CD4-positive, alpha-beta T cell treated with Interferon gamma for 1 hour (primary cell): ENCODE measurements at places on chromosomes 7 and 10.
A peak's percentile ranks its signal among the peaks of the same experiment; 100 is the strongest.

DNA sequence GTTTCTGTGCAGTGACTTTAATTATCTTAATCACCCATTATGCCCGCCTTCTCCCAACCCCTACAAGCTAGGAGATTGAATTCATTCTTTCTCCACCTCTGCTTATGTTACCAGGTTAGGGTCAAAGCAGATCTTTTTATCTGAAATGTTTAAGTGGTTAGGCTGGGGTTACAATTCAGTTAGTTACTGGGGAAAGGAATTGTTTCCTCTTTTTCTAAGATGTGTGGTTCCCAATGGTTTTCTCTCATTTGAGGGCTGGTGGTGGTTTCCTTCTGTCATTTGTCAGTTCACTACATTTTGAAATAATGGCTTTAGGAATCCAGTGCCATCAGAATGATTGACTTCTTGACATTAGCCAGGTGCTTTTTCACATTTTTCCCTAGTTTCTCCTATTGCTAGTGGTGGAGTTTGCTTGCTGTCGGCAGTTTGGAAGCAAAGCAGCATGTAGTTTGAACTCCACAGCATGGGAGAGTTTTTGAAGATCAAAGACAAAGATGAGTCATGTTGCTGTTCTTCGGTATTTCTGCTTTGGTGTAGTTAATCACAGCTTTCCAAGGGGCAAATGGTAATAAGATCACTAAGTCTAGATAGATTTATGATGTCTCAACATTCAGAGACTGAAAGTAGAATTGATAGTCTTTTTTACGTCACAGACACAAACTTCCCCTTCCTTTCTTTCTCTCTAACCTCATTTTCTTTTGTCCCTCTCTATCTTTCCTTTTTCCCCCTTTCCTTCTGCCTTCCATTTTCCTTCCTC, 168.2 kb downstream of the SND1 start:
- no peak for DNase-seq

DNA sequence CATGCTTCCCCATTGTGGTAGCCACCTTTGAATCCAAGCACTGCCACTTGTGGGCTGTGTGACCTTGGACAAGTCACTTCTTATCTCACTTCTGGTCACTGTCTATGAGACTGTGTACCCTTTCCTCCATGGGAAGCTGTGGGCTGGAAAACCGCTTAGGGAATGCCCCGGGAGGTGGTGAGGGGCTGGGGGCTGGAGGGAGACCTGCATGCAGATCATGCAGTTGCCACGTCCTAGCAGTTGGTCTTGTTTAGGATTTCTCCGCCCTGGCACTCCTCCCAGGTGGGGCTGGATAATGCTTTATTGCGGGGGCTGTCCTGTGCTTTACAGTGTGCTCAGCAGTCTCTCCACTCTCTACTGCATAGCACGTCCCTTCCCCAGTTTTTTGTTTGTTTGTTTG, 62.9 kb upstream of the OPN4 start:
- no peak for DNase-seq

DNA sequence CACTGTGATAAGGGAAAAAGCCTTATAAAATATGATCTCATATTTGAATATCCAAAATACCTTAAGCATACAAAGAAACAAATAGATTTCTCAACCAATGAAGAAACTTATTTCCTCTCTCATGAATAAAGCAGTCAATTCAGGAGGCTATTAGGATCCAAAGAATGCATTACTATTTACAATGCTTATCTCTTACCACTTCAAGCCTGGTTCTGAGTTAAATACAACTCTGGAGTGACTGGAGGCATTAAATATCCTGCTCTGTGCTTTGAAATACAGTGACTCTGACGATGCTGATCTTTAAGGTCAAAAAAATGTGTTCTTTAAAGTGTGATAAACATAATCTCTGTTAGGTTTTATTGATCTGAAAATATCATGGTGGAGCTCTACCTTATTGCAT, 493.2 kb downstream of the ZWINT start:
- no peak for DNase-seq

DNA sequence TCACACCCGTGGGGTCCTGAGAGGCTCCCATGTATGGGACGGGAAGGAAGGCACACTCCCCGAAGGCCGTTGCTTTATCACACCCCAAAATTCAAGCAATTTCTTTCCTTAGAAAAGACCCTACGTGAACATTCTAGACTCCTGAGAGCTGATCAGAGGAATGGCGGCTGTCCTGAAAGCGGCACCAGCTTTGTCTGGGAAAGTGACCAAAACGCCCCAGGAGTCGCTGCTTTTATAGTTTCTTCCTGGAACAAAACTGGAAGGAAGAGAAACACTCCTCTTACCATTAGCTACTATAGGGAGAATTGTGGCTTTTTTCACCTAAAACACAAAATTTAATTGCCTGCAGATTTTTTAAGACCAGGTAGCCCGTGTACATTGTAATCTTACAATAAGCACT, 261.8 kb upstream of the RNF32 start:
- DNase-seq: no peak

- DNase-seq: peak; percentile 20
Observed at GRCh38 chr10:62046522-62047227, 145.2 kb downstream of the ARID5B start.

GRCh38 chr10:132884041-132884440, 58.3 kb downstream of the CFAP46 start:
- no peak for DNase-seq

DNA sequence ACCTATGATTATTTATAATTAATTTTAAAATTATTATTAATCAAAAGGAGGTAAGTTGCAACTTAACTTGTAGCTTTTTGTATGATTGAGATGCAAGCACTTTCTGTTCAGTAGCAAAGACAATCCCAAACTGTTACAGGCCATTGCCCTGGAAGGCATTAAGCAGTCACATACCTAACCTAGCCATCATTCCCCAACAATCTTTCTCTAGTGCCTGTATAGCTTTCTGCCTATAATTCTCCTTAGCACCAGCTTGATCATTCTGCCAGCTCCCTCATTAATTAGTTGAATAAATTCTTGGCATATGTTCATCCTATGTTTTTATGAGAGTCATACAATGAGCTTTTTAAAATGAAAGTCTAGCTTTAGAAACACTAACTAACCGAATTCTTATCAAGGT, 178.9 kb upstream of the TMEM106B start:
- no peak for DNase-seq

DNA sequence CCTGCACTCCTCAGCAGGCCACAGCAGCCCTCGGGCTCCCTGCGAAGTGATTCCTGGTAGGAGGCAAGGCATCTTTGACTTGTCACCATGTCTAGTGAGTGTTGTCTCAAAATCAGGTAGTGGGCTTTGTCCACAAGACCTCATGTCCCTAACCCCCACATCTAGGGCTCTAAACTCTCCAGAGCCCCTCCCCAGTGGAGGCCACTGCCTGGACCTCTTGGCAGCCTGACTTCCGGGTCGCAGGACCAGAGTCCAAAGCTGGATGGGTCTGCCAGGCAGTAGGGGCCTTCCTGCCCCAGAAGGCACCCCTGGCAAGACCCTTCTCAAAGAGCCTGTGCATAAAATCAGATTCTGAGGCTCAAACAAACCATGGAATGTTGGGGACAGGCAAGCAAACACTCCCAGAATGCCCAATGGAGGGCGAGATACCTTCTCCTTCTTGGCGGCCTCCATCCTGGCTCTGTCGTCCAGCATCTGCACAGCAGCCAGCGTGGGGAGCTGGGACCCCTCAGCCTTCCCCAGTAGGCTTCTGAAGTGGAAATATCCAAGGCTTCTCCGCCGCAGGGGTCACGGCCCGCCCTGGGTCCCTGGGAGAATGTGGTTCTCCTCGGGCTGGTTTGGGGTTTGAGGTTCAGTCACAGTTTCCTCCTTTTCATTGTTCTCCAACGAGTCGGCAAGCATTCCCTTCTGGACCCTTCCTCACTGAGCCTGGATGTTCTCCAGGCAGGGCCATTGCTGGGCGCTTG, 586 bp downstream of the GCK start:
- no peak for DNase-seq

DNA sequence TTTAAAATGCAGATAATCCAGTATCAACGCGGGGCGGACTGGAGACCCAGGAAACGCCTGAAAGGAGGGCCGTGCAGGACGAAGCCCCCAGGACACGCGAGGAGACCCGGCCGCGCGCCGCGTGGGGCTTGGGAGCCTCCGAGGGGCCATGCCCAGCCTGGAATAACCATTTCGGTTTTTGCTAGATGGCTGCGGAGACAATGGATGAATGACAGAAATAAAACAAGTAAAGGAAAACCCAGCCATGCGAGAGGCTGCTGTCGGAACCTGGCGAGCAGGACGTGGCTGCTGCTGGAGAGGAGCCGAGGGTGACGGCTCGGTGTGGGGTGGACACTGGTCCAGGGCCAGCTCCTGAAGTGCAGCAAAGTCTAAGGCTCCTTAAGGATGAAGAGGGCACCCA, 227.2 kb upstream of the ADARB2 start:
- no peak for DNase-seq

DNA sequence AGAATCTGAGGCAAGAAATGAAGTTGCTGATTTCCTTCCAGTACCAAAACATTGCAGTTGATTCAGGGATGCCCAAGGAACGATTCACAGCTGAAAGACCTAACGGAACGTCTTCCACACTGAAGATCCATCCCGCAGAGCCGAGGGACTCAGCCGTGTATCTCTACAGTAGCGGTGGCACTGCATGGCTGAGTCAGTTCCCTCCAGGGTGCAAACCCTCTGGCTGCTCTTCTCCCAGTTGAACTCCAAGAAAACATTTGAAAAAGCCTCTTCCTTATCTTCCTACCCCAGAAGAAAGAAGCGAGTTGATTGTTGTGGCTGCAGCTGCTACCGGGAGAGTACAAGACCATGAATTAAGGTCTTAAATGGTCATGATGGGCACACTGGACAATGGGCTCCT, 147.1 kb upstream of the PRSS1 start:
- no peak for DNase-seq
